ENCODE measurements at places on chromosomes 5 and 9.

DNA sequence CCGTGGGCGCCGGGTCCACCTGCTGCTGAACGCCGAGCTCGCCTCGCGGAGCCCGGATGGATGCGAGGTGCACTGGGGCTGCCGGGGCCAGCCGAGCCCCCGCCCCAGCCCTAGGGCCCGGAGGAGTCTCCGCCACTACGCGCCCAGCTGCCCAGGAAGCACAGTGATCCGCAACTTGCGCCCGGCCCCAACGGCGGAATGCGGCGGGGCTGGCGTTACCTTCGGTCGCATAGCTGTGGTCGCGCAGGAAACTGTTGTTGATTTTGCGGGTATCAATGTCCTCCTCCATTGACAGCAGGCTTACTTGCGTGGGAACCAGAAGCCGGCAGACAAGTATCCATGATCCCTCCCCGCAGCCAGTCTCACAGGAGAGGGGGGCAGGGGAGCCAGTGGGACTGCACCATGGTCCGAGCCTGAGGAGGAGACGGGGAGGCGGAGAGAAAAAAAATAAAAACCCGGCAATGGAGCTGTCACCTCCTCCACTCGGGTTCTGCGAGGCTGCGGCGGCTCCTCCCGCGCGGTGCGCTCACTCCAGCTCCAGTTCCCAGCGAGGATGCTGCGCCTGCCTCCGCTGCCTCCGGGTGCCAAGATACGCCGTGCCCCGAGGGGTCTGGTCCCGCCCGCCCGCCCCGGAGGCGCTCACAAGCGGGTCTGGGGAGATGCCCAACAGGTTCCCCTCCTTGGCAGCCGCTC is 628 bp downstream of the PPP2R2B start:
- no peak for DNase-seq

- no peak for DNase-seq
Measured at GRCh38 chr9:73152543-73152844, 829 bp downstream of the ANXA1 start.

DNA sequence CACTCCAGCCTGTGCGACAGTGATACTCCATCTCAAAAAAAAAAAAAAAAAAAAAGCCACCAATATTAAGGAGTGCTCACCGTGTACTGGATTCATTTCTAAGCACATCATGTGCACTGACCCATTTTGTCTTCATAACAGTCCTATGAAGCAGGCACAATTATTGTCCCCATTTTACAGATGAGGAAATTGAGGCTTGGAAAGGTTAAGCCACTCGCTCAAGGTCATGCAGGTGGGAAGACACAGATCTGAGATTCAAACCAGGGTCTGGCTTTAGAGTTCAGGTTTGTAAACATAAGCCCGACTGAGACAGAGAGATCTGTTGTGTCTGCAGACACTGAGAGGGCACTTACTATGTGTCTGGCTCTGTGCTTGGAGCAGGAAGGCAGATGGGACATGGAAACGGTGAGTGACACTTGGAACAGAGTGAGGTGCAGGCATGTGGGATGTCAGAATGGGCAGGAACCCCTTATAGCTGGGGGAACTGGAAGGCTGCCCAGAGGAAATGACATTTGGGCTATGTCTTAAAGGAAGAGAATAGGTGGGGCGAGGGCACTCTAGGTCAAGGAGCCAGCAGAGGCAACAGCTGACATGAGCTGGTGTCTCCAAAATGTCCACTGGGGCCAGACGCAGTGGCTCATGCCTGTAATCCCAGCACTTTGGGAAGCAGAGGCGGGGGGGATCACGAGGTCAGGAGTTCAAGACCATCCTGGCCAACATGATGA is 69.9 kb downstream of the STK10 start:
- no peak for DNase-seq

- no peak for DNase-seq
Measured at GRCh38 chr9:4226331-4227250, 73.3 kb downstream of the GLIS3 start.

- DNase-seq: no peak
Measured at GRCh38 chr5:69293882-69294281, 38.7 kb downstream of the CCDC125 start.

- no peak for DNase-seq
Measured at GRCh38 chr9:68995776-68996175, 18.1 kb downstream of the PRKACG start.

- no peak for DNase-seq
Measured at GRCh38 chr5:31720004-31720403, 81.1 kb downstream of the PDZD2 start.

- DNase-seq: no peak
Measured at GRCh38 chr9:117714282-117714681, 10.1 kb downstream of the TLR4 start.

GRCh38 chr5:168432903-168433302 is 53.4 kb upstream of the RARS1 start:
- DNase-seq: no peak

DNA sequence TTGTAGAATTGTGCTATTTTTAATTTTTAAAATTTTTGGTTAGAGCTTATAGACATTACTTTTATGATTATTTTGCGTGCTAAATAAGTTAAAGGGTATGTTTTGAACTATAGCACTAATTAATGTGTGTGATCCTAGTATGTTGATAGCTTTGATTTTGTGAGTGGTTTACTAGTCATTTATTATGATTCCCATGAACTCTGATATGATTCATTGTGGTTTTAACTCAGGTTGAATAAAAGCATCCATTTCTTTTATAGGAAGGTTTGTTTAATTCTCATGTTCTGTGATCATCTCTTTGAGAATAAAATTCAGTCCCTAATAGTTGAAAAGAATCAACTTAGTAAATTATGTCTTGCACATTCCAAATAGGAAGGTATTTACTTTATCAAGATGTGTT is 22.5 kb downstream of the C5orf22 start:
- no peak for DNase-seq

DNA sequence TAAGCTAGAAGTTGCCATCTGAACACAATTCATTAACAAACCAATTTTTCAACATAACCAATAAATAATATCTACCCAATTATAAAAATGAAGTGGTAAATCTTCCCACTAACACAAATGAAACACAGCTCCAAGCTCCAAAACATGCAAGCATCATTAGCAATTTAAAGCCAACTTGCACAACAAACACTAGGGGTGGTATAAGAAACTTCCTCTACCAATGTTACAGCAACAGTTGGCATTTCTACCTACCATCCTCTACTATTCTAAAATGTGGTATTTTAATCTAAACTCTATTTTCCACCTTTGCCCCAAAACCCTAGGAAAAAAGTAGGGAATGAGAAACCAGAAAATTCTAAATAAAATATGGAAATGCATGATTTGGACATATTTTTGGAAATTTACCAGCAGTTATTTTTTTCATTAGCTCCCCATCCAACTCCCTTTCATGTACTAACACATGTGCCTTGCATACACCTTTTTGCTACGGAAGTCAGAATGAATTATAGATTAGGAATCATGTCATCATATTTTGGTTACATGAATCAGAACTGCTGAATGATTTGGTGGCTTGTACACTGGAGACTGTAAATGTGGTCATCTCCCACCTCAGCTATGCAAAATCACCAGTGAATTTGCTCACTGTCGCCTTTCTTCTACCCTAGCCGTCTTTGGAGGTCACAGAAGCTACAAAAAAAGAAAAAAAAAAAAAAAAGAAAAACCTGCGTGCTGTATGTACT is 4.1 kb downstream of the NR6A1 start:
- DNase-seq: no peak

- no peak for DNase-seq
Measured at GRCh38 chr5:149700347-149700746, 29.8 kb upstream of the PPARGC1B start.

GRCh38 chr5:178434851-178435250 is 155.3 kb downstream of the COL23A1 start:
- no peak for DNase-seq

DNA sequence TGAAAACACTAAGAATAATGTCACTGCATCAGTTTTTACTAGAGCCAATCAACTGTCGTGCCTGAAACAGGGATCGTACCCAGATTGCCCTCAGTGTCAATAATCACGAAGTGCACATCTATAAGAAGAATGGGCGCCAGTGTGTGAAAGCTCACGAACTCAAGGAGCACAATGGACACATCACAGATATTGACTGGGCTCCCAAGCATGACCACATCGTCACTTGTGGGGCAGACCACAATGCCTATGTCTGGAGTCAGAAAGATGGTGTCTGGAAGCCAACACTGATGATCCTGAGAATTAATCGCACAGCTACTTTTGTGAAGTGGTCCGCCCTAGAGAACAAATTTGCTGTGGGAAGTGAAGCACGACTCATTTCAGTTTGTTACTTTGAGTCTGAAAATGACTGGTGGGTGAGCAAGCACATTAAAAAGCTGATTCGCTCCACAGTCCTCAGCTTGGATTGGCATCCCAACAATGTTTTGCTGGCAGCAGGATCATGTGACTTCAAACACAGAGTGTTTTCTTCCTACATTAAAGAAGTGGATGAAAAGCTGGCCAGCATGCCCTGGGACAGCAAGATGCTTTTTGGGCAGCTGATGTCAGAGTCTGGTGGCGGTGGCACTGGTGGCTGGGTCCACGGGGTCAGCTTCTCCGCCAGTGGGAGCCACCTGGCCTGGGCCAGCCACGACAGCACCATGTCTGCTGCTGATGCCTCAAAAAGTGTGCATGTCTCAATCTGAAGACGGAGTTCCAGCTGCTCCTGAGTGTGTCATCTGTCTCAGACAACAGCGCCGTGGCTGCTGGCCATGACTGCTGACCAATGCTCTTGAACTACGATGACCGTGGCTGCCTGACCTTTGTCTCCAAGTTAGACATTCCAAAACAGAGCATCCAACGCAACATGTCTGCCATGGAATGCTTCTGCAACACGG is 32.2 kb downstream of the NSA2 start:
- no peak for DNase-seq

DNA sequence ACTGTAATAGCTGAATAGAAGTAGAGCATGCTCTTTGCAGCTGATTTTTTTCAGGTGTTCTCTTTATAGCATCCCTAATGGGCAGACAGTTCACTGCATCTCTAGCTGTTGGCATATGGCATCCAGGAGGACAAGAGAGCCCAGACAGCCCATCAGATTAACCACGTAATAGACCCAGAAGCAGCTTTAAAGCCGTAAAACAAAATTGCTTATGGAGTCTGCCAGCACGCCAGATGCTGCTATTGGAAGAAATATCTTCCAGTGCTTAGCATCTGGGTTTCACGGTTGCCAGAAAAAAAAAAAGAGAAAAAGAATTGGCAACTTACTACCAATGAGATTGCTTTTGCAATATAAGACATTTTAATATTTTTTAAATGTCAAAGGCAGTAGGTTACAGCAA is 869.4 kb upstream of the NUDT12 start:
- DNase-seq: no peak

DNA sequence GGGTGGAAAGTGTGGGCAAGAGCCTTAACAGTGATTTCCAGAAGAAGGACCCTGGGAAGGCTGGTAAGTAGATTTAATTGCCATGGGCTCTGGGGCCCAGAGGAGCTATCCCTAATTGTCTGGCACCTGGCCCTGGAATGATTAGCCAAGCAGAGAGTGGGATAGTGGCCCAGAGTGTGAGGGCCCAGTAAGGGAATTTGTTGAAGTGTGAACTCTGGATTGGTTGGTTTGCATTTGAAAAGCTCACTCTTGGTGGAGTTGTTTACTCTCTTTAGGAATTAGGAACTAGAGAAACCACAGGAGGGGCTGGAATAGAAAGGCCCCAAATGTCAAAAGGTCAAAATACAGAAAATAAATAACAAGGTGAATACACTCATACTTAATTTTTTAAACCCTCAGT is 207.1 kb downstream of the GABRG2 start:
- no peak for DNase-seq

DNA sequence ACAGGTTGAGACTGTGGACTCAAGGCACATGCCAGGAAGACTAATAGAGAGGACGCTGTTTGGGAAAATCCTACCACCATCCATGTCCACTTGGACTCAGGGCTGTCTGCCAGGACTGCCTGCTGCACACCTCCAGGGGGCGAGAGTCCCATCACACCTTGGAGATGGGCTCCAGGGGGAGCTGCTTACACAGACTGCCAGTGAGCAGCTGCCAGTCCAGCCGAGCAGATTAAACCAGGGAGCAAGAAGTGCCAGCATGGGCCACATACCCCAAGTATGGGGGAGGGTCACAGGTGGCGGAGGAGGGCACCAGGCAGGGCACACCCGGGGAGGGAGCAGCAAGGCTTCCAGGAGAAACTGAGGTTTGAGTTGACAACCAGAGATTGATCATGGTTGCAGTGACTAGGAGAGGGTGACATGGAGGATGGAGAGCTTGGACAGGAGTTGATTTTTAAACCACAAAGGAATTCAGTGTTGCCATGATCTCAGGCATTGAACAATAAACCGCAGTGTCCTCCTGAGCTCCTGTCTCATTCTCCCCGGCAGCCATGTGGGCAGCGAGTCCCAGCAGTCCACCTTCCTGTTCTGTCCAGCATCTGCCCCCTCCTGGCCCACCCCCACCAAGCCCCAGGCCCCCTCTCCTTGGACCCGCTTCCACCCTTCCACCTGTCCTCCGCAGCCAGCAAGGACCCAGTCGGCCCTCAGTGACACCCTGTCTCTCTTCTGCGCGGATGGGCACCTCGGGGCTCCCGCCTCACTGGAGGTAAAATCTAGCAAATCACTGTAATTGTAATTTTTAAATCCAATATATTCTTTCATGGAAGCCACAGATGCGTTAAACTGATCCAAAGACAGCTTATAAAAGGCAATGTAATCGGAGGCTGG is 3.1 kb upstream of the VAV2 start:
- no peak for DNase-seq

DNA sequence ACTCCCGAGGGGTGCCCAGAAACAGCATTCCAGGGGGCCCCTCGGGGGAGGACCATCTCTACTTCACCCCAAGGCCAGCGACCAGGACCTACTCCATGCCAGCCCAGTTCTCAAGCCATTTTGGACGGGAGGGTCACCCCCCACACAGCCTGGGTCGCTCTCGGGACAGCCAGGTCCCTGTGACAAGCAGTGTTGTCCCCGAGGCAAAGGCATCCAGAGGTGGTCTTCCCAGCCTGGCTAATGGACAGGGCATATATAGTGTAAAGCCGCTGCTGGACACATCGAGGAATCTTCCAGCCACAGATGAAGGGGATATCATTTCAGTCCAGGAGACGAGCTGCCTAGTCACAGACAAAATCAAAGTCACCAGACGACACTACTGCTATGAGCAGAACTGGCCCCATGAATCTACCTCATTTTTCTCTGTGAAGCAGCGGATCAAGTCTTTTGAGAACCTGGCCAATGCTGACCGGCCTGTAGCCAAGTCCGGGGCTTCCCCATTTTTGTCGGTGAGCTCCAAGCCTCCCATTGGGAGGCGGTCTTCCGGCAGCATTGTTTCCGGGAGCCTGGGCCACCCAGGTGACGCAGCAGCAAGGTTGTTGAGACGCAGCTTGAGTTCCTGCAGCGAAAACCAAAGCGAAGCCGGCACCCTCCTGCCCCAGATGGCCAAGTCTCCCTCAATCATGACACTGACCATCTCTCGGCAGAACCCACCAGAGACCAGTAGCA is 83.9 kb downstream of the GOLPH3 start:
- no peak for DNase-seq

- no peak for DNase-seq
Measured at GRCh38 chr9:13648676-13649075, 369.2 kb upstream of the MPDZ start.
